ENCODE measurements at places on chromosomes 5 and 9.

DNA sequence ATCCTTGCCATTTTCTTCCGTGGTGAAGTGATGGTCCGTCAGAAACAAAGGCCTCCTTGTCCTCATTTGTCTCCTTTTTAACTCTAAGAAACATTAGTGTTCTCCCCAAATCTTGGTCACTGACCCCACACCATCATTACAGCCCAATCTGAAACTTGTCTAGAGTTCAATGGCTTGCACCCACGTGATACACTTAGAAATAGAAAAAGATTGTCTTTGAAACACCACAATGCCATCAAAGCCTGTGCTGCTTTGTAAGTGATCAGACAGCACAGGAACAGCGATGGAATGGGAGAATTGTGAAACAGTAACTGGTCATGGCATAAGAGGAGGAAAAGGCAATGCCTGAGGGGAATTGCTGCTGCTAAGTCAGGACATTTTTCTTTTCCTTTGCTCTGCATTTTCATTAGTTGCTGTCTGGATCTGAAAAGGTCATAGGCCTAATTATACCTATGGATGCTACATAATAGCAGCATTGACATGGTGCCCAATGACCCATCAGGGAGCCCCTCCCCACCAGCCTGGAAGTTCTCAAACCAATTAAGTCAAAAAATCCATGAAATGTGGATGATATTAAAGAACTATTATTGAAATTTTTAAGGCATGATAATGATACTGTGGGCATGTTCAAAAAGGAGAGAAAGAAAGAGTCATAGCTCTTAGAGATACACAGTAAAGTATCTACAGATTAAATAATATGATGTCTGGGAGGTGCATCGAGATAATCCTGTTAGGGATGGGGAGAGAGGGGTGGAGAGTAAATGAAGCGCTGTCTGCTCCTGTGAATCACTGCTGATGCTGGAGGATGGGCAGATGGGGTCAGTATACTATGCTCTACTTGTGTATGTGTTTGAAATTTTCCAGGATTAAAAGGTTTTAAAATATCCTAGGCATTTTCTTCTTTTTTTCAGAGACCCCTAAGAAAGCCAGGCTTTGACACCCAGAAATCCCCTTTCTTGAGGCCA, 83.6 kb downstream of the ENC1 start:
- no peak for DNase-seq

GRCh38 chr5:154756868-154757813, 2.0 kb downstream of the LARP1 start:
- DNase-seq: peak; percentile 54

GRCh38 chr9:116691607-116692006, 4.5 kb downstream of the TRIM32 start:
- no peak for DNase-seq

GRCh38 chr5:149317281-149318048, 27.8 kb upstream of the GRPEL2 start:
- no peak for DNase-seq

DNA sequence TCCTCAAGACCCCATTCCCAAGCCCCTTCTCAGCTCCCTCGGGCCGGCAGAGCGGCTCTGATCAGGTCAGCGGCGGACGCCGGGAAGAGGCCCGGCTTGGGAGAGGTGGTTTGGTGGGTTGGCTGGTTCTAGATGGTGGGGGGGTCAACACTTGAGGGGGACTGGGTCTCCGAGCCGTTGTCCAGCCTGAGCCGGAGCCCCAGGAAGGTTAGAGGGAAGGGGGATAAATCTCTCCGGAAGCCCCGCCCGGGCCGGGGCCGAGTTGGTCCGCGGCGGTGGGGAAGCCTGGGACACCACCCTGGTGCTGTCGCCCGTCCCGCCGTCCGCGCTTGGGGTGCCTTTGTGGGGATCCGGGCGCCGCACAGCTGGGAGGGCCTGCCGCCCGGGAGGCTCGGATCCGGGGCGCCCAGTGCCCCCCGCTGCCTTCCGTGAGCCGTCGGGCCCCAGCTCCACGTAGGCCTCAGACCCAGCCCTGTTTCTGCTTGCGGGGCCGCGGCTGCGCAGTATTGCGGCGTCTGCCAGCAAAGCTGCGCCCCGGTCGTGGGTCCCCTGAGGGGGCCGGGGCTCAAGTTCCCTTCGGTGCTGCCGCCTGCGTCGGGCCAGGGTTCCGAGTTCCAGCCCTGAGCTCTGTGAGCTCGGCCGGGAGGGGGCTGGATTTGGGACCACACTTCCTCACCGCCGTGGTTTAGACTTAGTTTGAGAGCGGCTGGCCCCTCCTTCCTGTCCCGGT, 542 bp upstream of the TRIM52 start:
- DNase-seq: peak; percentile 69

DNA sequence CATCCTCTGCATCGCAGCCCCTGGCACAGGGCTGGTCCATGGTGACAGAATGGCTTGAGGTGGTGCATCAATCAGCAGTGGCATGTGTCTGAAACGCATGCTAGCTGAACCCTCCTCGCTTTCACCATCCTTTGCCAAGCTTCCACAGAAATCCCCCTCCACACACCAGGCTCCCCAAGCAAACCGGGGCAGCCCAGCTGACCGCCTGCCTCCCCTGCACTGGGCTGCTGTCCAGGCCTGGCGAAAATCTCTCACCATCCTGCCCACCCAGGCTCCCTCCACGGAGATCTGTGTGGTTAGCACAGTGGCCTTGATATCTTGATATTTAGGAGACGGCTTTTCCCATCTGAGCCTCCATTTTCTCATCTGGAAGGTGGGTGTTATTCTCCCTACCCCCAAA, 905 bp upstream of the HRH2 start:
- DNase-seq: no peak

DNA sequence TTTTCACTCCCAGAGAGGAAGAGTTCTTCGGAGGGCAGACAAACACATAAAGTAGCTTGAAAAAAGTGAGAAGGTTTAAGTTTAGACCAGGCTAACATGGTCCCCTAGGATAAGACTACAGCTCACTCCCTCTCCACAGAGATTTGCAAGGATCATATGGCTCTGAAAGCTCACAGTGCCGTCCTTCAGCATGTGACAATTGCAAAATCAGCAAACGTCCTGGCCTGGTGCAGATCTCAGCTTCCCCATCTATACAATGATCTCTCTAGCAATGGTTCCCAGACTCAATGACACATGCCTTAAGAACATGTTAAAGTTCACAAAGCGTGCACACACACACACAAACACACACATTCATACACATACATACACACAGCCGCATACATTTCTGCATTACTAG, 327.6 kb downstream of the ACTL7B start:
- DNase-seq: no peak

DNA sequence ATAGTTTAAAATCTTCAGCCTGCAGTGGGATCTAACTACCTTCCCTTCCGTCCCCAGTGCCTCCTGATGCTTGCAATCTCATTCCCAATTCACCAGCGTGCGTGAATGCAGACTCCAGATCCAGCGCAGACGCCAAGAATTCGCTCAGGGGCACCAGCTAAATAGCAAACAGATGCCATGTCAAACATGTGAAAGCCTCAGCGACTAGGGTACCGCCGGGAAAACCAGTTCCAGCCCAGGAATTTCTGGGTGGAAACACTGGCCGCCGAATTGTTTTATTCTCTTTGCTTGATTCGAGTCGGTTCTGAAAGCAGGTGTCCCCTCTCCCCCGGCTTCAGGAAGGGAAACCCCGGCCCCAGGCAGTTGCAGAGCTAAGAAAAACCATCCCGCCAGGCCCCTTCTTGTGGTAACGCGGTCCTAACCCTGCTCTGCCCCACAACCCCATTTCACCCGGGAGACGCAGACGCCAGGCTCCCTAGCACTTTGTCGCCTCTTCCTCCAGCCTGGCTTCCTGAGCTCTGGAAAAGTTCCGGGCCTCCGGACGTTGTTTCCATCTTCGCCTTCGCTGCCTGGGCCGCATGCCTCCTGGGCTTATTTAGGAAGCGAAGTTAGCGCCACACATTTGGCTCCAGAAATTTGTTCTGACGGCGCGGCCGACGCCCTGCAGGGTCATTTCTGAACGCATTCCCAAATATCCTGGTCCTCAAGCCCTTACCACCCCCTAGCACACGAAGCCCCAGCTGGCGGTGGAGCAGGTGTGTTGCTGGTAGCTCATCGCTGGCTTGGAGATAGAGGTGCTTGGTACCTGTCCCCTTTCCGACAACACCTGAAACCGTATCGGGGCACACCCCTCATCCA, 665 bp upstream of the LVRN start:
- no peak for DNase-seq

DNA sequence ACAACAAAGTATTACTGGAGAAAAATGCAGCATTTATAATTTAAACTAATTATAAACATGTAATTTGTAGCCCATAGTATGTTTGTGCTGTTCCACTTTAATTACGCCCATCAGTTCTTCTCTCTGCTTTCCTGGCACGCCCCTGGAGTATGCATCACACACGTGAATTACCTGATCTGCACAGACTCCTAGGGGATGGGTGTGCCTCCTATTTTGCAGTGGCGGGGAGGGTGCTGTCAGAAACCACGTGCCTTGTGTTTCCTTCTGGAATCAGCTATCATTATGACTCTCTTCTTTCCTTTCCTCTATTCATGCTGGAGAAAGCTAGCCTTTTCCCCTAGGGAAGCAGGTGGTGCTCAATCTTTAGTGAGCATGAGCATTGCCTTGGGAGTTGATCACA, 43.3 kb downstream of the RPS23 start:
- no peak for DNase-seq

DNA sequence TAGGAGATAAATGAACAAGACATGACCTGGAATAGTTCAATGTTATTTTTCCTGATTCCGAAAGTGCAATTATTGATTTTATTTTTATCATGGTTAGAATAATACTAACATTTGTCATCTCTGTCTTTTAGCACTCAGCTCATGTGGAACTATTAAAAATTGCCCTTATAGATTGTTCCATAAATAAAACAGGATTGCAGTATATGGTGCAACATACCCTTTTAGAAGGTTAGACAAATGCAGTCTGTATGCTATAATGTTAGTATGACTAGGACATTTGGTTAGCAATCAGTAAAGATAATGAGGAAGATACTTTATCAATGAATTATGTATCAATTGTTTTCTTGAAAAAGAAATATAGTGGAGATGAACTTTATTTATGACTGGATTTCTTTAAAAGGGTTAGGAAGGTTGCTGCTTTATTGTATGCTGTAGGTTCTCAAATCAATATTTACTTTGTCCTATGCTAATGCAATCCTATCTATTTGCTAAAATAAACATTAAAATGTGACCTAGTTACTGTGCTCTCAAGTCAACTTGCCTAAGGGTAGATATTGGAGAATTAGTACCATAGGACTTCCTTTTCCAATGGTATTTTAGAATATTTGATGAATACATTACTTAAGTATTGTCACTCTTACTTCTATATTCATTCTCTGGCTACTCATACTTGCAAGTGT, 348.9 kb upstream of the ISL1 start:
- DNase-seq: no peak

DNA sequence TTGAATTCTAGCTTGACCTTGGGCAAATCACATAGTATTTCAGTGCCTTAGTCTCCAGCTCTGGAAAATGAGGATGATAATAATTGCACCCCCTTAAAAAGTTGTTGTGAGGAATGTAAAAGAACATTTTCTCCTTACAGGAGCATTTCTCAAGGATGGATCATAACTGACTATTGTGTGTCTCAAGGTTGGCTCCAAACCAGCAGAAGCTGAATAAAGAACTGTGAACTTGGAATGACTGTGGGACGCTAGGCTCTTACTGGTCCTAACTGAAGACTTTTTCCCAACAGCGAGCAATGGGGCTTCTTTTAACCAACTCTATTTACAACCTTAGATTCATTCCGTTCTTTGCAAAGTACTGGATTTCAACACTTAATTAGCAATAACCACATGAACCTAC, 26.2 kb upstream of the GLRX start:
- DNase-seq: no peak

- no peak for DNase-seq
Observed at GRCh38 chr9:35905912-35906679, at the start of gene HRCT1. TSS of gene HRCT1 (plus strand) at chr9:35906202. CDS start at chr9:35906288, 86 bp downstream.

GRCh38 chr9:92055624-92056023, 59.6 kb downstream of the SPTLC1 start:
- DNase-seq: no peak

- DNase-seq: no peak
Observed at GRCh38 chr5:179266291-179267070, 78.8 kb downstream of the ADAMTS2 start.

DNA sequence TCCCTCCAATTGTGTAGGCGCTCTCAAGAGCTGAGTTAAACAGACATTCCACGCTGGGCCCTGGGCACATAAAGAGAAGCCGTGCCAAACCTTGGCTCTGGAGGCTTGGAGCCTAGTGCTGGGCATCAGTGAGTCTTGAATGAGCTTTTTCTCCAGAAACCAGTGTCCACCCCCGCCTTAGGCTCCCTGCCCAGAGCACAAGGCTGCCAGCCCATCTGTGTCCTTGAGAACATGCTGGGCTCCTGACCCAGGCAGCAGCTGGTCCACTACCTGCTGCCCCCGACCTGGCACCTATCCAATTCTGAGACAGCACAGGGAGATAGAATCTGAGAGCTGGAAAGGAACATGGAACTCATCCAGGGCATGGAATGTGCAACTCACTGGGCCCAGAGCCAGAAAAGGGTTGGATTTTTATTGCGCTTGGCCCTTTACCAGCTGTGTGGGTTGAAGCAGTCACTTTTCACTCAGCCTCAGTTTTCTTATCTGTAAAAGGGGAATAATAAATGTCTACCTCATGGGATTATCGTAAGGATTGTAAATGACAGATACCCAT, 92.4 kb upstream of the CPLX2 start:
- no peak for DNase-seq

- DNase-seq: no peak
Observed at GRCh38 chr5:55914971-55915370, 63.8 kb downstream of the IL31RA start.

DNA sequence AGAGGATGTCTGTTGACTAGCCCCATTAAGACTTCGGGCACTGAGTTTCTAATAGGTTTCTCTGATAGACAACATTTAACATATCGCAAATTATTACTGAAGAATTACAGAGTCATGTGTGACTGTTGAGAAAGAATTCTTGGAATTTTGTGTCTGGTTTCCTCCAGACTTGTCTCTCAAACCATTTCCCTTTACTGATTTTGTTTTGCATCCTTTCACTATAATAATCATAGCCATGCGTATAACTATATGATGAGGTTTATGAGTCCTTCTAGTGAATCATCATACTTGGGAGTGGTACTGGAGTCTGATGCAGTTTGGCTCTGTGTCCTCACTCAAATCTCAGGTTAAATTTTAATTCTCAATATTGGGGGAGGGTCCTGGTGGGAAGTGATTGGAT, 27.0 kb downstream of the ZNF169 start:
- no peak for DNase-seq

DNA sequence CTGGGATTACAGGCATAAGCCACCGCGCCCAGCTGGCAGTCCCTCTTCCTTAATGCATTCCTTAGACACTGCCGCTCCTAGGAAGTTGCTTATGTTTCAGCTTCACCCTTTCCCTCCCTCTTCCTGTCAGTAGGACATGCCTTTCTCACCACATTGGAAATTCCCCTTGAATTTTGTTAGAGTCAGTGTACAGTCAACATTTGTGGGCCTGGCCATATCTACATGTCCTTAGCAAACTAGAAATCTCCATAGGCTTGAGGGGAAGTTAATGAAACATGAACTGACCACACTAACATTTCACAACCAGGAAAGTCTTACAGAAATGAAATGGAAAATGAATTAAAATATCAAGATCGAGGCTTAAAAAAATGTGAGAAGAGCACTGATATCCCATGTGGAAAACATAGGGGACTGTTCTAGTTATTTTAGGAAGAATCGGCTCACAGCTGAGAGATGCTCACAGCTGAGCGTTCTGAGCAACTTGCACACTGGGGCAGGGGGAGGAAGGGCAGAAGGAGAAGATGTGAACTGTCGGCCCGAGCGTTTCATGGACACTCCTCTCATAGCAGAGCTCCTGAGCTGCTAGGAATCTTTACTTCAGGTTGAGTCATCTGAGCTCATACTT, 21.1 kb upstream of the LVRN start:
- DNase-seq: no peak
